ENCODE measurements at places on chromosomes 11 and 22.
A peak's percentile ranks its signal among the peaks of the same experiment; 100 is the strongest.

DNA sequence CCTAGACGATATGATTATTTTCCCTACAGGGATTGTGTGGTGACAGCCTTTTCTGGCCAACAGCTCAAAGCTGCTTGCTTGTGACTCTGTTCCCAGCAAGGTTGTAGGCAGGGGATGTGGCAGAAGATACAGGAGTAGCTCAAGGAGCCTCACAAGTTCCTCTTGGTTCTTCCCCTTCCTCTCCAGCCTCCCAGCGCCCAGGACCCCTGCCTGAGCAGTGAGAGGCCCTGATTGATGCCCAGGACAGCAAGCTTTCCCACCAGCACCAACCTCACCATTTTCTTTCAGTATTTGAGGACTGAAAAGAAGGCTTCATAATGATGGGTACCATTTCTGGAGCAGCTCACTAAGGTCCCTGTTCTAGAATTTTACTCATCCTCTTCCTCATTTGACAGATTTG is 248.0 kb downstream of the TENM4 start:
- no peak for DNase-seq

DNA sequence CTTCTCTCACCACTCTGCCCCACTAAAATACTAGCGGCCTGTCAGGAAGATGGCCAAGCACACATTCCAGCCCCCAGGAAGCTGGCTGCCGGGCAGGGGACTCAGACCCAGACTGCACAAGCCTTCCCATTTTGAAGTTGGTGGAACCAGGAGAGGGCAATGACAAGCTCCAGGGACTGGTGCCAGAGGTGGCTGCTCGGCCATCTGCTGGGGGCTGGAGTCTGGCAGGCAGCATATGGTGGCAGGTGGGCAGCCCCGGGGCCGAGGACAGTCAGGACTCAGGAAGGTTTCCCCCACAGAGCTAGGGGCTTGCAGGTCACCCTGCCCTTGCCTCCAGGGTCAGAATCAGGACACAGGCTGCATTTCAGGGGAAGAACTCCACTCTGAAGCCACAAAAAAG is 22.6 kb downstream of the KCNJ5 start:
- no peak for DNase-seq

DNA sequence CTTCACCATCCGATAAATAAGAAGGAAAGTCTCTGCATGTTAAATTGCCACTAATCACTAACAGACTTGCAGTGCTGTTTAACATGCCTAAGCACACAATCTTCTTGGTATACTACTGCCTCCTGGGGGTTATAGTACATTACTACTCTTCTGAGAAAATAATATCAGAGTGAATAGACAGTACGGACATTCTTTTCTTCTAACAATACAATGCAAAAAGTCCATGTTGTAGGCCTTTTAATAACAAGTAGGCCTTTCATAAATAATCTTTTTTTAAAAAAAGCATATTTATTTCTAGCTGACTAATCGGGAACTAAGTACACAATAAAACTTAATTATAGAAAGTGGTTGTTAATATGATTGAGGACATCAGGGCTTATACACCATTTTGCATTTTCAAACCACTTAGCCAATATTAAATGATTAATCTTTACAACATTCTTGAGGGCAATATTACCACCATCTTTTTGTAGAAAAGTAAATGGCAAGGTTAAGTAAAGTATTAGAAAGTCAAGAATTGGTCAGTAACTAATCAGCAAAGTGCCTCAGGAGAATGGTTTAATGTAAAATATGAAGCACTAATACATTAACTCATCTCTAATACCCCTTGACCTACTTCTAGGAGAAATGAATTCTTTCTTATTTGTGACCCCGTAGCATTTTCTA is 84.7 kb downstream of the TTC28 start:
- peak; percentile 5 for DNase-seq

DNA sequence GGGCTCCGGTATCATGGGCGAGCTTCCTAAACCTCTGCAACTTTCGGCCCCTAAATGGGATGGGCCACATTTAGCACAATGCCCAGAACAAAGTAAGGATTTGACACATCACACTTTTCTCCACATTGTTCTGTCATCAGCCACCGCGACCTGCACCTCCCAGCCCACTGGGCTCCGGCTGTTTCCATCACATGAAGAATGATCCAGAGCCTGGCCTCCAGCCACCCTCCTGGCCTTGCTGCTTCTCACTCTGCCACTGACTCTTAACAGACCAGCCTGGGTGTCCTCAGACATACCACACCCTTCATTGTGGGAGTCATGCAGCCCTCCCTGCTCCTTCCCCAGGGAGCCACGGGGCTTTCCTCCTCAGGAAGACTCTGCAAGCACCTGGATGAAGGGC is 113.7 kb downstream of the IGLL1 start:
- DNase-seq: no peak

DNA sequence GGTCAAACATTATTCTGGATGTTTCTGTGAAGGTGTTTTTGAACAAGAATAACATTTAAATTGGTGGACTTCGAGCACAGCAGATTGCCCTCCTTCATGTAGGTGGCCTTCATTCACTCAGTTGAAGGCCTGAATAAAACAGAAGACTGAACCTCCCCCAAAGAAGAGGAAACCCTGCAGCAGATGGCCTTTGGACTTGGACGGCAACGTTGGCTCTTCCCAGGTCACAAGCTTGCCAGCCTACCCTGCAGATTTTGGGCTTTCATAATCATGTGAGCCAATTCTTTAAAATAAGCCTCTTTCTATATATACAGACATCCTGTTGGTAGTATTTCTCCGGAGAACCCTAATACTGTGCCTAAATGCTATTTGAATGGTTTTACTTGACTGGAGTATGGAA is 432.2 kb upstream of the NARS2 start:
- no peak for DNase-seq

GRCh38 chr11:129992161-129992944 is 10.3 kb downstream of the PRDM10 start:
- DNase-seq: peak; percentile 70

GRCh38 chr11:111105566-111105965 is 140.0 kb upstream of the POU2AF2 start:
- DNase-seq: no peak

GRCh38 chr11:129042503-129042902 is 99.8 kb upstream of the TP53AIP1 start:
- DNase-seq: no peak

GRCh38 chr11:133935551-133935910 is 21.2 kb downstream of the IGSF9B start:
- DNase-seq: no peak

DNA sequence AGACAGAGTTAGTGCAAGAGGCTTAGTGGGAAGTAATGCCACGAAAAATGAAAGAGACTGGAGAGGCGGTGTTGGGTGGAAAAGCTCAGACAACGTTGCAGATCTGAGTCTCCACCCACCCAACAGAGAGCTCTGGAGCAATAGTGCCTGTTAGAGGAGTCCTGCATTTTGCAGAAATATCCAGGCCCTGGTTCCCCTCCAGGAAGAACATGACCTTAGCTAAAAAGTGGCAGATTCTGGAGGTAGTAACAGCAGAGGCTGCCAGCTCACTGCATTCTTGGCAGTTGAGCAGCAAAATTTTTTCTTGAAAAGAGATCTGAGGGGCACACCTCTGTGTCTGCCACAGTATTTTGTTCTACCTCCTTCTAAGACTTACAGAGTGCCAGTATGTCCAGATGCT is 27.7 kb upstream of the BIRC3 start:
- no peak for DNase-seq

DNA sequence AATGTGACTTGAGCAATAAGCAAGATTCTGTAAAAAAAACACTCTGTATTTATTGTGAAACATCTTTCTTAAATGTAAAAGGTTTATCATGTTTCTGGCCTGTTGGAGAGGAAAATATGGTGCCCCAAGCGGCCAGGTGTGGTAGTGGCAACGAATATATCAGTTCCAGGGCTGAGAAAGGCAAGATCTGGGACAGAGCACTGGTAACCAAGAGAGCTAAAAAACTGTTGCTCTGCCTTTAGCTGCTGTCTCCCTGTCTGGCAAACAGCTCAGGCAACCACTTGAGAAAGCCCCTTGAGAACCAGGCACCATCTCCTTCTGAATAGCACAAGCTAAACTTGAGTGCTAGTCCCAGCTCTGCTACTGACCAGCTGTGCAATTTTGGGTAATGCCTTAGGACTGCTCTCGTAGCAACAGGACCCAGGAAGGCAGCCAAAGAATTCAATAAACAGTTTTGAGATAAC is 129.9 kb downstream of the KCNC1 start:
- DNase-seq: peak; percentile 26

- peak; percentile 42 for DNase-seq
Observed at GRCh38 chr11:125165111-125165842, 726 bp downstream of the PKNOX2 start.

DNA sequence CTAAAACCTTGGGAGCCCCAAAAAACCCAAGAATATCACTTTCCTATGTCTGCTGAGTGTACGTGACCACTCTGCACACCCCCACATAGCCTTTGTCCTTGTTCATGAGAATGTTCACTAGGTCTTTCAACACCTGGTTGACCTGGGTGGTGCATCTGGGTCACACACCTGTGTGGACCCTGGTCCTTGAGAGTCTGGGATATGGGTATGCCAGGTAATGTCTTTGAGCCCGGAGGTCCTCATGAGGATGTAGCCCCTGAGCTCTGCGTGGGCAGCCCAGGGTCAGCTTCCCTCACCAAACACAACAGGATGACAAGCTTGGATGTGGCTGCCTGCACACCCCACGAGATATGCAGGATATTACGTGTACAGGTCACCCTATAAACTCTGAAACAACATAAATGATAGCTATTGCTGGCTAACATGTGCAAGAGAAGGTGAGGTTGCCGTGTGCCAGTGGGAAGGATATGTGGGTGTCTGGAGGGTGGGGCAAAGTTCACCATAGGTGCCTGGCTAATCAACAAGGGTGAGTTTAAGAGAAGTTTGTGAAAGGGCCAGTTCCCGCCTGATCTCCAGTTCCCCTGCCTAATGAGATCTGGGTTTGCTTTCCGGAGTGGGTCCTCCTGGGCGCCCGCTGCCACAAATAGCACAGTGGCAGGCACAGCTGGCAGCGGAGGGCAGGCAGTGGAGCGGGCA is 1.4 kb upstream of the PPARA start:
- peak; percentile 44 for DNase-seq

DNA sequence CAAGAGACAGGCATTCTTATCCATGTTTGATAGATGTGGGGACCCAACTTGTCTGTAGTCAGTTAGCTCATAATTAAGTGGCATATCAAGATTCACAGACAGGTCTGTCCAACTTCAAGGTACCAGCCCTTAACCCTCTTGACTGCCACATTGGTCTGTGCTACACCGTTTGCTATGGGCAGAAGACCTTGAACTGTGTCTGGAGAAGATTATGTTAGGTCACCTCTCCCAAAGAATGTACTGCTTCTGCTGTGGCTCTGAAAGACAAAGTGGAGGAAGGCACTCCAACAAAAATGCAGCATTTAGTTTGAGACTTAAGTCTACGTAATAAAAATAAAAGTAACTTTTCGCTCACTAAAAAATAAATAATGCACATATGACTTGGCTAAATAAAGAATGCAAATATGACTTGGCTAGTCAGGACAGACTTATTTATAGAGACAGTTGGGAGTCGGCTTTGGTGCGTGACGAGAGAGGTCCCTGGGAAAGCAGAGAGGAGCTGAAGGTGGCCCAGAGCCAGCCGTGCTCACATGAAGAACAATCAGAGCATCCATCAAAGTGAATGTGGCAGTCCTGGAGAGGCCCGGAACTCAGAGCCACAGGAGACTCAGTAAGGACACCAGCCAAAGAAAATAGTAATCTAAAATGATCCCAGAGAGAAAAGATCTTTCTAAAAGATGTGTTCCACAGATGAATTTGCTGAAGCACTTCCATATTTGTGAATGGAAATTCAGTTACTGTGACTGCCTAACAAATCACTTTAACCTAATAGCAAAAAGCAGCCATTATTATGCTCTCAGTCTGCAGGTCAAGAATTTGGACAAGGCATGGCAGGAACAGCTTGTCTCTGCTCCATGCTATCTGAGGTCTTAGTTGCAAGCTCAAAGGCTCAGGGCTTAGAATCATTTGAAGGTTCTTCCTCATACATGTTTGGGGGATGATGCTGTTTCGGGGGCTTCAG is 35.0 kb downstream of the CWC15 start:
- no peak for DNase-seq

DNA sequence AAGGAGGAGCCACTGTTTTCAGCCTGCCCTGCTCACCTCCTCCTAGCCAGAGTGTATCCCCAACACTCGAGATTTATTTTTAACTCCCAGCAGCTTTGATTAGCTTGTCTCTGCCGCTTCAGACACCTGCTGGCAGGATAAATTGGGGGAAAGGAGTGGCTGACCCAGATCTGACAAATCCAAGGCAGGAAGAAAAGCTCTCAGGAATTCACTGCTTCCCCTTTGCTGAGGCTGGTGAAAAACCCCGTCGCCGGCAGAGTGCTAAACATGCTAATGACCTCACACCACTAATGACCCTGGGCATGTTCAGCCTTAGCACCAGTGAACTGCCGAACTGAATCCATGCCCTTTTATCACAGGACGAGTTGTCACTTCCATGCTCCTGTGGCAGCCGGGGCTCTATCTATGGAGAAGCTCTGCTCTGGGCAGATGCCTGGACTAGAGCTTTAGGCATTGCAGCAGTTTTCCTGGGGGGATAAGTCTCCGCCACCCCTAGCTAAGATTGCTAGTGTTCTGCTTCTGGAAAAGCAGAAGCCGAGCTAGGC is 52.2 kb downstream of the FEZ1 start:
- no peak for DNase-seq

DNA sequence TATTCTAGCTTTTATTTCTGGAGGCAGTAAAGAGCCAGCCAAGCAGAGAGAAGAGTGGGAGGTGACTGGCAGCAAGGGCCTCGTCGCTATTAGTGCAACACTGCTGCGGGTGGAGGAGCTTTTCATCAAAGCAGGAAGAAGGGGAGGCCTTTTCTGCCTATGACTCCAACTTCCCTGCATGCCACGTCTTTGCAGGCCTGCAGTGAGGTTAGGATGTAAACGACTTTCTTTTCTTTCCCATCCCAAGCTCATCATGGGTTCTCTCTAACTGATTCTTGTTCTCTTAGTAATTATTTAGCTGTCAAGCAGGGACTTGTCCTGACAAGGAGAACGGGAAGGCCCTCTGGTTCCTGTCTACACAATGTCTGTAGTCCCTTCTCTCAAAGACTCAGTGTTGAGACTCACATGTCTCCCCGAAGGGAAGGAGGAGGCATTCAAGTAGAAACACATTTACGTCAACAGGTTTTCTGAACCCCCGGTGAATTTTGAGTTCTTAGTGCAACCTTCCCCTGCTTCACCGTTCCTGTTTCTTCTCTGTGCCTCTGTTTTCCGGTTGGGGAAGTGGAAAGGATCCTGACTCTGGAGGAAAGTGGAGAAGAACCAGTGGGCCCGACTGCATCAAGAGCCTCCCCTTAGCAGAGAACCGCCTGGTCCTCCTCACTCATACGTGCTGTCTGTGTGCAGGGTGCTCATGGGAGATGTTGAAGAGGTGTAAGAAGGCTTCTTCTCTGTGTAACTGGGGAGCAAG is 56.9 kb downstream of the PACS1 start:
- peak; percentile 40 for DNase-seq

- DNase-seq: no peak
Observed at GRCh38 chr22:16988257-16988656, 19.8 kb downstream of the GAB4 start.

- no peak for DNase-seq
Observed at GRCh38 chr11:107669191-107669740, 42.6 kb downstream of the SLN start.

DNA sequence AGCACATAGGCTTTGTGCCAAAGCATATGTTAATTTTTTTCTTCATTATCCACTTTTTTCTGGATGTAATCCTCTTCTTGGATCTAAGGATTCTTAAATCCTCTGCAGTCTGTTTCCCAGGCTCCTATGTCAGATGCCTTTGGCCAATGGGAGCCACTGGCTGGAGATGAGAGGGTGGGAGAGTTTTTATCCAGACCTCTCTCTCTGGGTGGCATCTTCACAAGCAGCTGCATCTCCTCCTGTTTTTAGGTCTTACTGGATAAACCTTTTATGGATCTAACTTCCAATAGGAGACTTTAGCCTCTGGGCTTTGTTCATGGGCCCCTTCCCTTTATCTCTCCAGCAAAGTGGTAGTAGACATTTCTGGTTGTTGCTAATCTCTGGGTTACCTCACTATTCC is 22.4 kb upstream of the MPPED2 start:
- DNase-seq: no peak

All from germinal center (tissue), 1 donor.